ENCODE measurements at places on chromosomes 4 and X. TPM values are rescaled to one million over a fixed set of nuclear protein-coding genes. Genes with fewer than 3 reads are reported as not detected.

MTTP gene
- total RNA-seq = 0.74 TPM

DNA sequence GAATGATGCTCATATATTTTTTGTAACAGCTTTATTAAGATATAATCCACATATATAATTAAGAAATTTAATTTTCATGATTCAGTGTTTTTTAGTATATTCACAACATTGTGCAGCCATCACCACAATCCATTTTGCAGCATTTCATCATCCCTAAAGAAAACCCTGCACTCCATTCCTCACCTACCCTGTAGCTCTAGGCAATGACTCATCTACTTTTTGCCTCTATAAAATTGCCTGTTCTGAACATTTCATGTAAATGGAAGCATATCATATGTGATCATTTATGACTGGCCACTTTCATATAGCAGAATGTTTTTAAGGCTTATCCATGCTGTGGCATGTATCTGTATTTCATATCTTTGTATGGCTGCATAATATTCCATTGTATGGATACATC lies 339.9 kb downstream of the MAPK10 start:
- DNase-seq = no peak

LUZP4 gene
- total RNA-seq = not detected

GRCh38 chrX:110252711-110253110 lies 65.2 kb downstream of the AMMECR1 start:
- DNase-seq = no peak

DNA sequence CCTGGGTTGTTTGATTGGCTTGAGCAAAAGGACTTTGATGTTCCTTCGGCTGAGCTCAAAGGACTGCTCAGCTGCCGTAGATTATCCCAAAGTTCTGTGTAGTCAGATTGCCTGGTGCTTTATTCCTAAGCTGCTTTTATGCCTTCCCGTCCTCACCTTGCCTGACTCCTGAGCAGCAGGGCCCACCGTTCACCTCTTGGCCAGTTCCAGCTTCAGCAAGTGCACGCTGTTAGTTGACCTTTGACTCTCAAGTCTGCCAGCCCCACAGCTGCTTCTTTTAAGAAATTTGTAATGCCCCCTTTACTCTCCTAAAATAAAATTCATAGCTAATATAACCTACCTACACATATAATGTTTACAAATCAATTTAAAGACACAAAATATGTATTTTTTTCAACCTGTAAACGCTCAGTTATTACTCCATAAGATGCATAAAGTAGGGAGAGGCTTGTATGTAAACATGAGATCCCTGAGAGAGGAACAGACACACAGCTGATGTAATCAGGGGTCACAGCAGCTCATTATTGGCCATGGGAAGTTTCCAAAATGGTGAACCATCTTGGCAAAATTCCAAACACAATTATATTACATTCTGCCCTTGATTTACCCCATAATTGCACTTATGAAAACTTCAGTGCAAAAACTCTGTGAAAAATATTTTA lies 28.6 kb downstream of the UCHL1 start:
- DNase-seq = no peak
